ENCODE measurements at places on chromosomes 11 and 22.

- peak; percentile 70 for DNase-seq
Observed at GRCh38 chr11:33065445-33066178, 26.2 kb downstream of the TCP11L1 start.

DNA sequence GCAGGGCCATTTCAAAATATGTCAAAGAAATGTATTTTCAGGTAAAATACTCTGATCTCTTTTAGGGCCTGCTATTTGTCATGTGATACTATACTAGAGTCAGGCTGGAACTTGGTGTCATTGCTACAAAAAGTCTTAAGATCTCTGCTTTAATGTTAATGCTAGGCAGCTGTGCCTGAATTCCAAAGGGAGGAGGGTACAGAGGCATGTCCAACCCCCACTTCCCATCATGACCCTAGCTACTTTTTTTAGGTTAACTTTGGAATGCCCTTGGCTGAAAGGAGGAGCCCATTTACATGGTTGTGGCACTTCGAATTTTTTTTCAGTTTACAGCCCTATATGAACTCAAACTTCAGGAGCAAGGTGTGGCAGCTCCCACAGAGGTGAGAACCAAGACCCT lies 58.1 kb downstream of the OSBP2 start:
- no peak for DNase-seq

DNA sequence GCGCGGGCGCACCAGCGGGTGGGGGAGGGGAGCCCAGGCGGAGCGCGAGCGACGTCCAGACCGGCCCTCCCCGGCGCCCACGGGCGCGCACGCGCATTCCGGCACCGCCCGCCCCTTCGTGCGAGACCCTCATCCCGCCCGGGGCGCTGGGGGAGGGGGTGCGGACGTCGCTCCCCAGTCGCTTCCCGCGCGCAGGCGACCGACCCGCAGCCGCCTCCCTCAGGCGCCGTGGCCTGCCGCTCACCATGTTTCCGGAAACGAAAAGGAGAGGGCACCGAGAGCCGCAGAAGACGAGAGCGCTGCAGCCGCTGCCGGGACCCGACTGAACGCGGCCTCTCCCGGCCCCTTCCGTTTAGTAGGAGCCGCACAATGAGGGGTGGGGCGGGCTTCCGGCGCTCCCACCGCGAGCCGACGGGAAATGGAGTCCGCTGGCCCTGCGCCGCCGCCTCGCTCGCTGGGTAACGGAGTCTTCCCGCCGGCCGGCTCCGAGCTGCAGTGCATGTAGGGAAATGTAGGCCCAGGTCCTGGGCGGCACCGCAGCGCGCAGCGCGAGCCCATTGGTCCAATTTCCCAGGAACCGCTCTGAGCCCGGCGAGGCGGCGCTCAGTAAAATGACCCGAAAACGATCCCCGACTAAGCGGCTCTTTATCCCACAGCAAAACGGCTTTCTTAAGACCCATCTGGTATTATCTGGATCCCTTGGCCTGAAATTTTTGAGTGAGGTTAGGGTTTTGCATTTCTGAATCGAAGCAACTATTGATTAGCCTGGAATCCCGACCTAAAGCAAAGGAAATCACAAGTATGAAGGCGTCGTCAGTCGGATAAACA lies at the start of gene CFL1:
Gene CFL1 (minus strand): TSS at position 328 of the 828 bp plus-strand sequence. CDS start 81 bp downstream, at position 247.
- peak; percentile 95 for DNase-seq

DNA sequence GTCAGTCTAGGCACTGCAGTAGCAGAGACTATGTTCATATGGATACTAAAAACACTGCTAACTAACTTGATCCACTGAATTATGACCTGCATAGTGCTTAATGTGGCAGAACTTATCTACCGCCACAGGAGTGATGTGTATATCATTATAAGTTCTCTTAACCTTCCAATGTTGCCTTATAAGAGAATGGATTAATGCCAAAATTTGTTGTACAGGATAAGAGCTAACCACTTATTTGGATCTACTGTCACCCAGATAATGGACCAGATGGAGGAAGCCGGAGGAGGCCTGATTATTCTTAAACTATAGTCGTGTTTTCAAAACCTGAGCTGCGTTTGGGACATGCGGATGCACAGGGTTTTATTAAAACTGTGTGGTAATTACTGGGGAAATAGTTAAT lies 1.9 kb upstream of the OR51B4 start:
- DNase-seq: no peak

DNA sequence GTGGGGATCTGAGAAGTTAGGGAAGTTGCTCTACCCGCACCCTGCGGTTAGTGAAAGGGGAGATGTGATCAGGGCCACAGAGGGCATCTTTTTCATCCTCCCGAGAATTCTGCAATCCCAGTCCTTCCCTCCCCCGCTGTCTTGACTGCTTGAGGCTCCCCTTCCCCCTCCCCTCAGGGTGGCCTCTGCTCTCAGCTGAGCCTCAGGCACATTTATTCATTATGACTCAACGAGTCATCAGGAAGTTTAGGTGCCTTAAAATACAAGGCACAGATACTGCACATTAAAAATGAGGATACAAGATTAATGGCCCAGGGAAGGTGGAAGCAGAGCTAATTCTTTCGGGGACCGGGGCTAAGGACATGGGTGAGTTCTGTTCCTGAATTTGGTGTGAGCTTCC lies 104.0 kb downstream of the CACNA1I start:
- DNase-seq: no peak

DNA sequence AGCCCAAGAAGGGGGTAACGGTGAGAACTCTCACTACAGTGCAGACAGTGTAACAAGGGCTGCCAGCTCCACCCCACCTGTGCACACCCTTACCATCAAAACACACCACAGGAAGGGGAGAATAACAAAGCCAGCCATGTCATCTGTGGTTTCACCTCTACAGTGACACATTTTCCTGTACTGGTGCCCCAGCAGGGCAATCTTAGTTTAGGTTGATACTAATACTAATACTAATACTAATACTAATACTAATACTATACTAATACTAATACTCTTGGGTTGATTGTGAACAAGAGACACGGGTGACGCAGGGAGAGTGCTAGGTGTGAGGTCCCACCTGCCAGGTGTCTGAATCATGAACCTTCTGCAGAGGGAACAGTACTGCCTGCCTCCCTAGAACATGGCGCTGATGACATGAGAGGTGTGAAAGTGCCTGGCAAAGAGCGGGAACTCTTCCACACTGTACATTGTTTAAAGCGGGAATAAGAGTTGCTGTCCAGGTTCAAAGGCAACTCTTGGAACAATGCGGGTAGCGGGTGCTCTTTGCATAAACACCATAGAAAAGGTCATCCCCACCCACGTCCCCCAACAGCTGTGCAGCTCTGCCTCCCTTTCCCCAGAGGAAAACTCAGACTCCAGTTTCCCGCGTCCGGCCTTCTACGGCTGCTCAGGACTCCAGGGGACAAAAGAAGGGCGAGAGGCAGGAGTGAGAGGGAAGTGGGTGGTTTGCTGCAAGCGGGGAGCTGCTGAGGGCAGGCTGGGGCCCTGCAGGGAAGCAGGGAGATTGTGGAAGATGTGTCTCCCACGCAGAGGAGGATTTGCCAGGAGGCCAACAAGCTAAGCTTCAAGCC lies 25.0 kb upstream of the TMPRSS4 start:
- DNase-seq: peak; percentile 44

- DNase-seq: no peak
Observed at GRCh38 chr22:36471341-36471821, 10.1 kb downstream of the TXN2 start.

DNA sequence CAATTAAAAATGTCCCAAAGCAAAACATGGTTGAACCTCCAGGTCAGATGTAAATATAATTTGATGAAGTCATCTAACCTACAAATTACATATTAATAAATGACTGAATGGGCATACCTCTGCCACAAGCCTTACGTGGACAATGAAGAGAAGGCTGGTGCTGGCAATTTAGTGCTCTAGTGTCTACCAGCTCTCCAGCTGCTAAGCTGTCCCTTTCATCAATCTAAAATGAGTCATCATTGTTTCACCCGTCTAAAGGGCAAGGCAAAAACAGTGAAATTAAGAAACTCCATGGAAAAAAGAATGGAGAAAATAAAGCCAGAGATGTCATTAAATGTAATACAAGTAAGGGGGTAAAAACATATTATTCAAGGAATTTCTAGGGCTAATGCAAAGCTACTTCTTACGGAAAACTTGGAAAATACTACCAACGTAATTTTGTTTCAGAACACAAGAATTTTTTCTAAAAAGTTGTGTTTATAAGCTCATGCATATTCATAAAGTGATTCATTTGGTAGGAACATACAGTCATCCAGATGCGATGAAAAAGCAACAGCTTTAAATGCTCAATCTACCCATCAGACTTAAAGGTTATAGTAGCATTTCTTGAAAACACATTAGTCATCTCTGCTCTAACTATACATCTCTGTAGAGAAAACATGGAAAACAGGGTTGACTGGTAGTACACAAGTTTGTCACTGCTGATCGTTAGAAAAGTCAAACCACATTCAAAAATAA lies 71.5 kb downstream of the SIK3 start:
- no peak for DNase-seq

DNA sequence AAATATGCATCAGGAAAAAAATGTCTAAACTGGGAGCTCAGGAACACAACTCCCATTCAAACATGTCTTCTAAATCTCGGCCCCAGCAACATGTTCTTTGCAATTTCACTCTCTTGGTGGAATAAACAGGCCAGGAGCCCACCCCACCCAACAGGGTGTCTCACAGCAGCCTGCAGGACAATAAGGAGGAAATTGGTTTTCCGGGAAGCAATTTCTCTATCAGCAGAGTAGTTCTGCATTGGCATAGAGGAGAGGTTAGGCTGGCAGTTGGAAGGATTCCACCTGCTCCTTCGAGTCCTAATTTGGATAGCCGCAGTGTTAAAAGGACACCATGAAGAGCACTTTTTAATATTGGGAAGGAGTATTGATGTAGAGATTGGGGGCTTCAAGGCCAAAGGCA lies 55.9 kb upstream of the BARX2 start:
- no peak for DNase-seq

- DNase-seq: no peak
Observed at GRCh38 chr11:31947051-31947450, 135.9 kb upstream of the PAX6 start.

DNA sequence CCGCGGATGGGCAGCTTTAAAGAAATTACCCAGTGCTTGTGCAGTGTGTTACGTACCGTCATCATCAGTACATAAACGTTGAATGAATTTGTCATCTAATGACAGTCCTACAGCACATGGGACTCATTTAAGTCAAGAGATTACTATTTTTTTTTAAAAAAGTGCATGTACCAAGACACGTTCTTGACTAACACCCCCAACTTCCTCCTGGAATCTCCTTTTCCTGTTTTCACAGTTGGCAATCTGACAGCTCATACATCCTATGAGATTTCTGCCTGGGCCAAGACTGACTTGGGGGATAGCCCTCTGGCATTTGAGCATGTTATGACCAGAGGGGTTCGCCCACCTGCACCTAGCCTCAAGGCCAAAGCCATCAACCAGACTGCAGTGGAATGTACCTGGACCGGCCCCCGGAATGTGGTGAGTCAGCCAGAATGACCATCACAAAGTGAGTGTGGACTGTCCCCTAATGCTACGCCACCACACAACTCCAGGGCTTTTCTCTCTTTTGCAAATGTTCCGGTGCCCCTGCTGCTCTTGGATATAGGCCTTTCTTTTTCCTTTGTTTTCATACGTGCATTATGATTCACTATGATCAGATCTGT lies 162.0 kb upstream of the SORL1-AS1 start:
- no peak for DNase-seq

- no peak for DNase-seq
Observed at GRCh38 chr11:1102221-1102971, 27.7 kb downstream of the MUC2 start.

DNA sequence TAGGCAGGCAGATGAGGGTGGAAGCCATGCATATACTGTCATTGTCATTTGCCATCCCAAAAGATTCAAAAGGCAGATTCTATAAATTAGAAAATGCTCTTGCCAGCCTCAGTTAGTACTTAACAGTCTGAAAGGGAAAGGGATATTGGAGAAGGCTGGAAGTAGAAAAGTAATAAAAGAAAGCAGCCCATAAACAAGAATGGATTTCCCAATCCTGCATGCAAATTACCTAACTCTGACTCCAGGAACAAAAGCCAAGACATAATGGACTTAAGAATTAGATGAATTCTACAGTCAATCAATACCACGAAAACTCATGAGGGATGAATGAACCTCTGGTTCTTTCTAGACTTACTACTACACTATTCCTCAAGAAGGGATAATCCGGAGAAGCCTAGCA lies 5.9 kb downstream of the PAK1 start:
- no peak for DNase-seq

- DNase-seq: no peak
Observed at GRCh38 chr11:1568441-1568911, 3.6 kb downstream of the DUSP8 start.

DNA sequence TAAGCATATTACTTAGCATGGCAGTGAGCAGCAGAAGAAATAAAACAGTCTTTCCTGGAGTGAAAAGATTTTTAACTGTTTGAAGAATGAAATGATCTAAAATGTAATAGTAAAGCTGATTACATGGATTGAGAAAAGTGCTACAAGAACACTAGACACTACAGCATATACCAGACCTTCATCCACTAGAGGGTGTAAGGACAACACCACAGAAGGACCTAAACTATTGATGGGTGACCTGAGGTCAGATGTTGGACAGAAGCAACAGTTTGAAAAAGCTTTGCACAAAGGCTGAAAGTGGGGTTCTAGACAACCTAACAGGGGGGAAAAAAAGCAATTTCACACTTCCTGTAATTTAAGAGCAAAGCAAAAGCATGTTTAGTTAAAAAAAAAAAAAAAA lies 97.7 kb downstream of the RBFOX2 start:
- no peak for DNase-seq

- DNase-seq: no peak
Observed at GRCh38 chr22:35600476-35600875, 16.7 kb downstream of the MB start.

DNA sequence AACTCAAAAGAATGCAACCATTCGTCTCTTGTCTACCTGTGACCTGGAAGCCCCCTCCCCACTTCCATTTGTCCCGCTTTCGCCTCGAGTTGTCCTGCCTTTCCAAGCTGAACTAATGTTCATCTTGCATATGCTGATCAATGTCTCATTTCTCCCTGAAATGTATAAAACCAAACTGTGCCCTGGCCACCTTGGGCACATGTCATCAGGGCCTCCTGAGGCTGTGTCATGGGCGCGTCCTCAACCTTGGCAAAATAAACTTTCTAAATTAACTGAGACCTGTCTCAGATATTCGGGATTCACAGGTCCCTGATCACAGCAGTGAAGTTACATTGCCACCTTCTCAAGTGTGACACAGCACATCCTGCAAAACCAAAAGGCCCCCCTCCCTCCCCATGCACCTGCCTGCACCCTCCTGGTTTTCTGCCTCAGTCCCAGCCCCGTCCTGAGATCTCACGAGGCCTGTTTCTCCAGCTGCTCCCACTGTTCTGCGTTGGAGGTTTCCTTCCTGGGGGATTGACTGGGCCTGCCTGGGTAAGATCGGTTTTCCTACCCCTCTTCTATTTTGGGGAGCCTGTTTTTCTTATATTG lies 1328.7 kb downstream of the TBC1D22A start:
- DNase-seq: no peak

DNA sequence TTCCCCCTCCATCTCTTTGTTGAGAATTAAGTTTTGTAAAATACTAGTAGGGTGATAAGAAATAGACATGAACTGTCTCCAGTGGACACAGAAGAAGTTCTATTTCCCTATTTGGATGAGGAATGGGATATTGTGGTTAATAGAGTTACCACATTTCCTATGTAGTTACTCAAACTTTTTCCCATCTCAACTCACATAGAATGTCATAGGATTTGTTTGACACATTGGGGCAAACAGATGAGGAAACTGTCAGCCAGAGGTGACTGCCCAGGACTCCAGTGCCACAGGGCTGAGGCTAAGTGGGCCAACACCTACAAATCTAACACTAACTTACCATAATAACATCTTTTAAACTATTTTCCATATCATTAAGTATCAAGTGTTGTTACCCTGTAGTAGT lies 58.3 kb downstream of the CCDC83 start:
- no peak for DNase-seq

Data from stimulated activated CD4-positive, alpha-beta T cell treated with anti-CD3 and anti-CD28 coated beads, Interleukin-4, amount 100 ng/mL, for 48 hours (primary cell).